ENCODE measurements at places on chromosomes 2 and 18.
A peak's percentile ranks its signal among the peaks of the same experiment; 100 is the strongest.

DNA sequence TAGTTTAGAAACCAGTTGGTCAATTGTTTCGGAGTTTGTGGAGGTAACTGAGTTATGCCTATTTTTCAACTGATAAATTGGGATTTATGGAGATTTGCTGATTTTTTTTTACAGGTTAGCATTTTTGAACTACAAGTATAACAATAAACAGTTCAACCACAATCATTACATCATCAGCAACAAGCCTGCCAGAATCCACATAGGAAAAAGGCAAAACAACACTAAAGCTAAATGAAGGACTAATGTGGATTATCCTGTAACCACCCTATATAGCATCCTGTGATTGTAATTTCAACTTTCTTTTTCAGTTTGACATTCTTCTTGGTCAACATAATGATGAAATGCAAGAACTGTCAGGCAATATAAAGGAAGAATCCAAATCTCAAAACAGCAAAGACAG, 76.5 kb downstream of the CCDC102B start:
- no peak for DNase-seq

- DNase-seq = no peak
Observed at GRCh38 chr2:172087207-172087779, 2.0 kb downstream of the DLX1 start.

GRCh38 chr2:181764095-181764963, 84.0 kb upstream of the NEUROD1 start:
- DNase-seq = no peak

GRCh38 chr18:33802955-33803354, 224.9 kb downstream of the ASXL3 start:
- no peak for DNase-seq

DNA sequence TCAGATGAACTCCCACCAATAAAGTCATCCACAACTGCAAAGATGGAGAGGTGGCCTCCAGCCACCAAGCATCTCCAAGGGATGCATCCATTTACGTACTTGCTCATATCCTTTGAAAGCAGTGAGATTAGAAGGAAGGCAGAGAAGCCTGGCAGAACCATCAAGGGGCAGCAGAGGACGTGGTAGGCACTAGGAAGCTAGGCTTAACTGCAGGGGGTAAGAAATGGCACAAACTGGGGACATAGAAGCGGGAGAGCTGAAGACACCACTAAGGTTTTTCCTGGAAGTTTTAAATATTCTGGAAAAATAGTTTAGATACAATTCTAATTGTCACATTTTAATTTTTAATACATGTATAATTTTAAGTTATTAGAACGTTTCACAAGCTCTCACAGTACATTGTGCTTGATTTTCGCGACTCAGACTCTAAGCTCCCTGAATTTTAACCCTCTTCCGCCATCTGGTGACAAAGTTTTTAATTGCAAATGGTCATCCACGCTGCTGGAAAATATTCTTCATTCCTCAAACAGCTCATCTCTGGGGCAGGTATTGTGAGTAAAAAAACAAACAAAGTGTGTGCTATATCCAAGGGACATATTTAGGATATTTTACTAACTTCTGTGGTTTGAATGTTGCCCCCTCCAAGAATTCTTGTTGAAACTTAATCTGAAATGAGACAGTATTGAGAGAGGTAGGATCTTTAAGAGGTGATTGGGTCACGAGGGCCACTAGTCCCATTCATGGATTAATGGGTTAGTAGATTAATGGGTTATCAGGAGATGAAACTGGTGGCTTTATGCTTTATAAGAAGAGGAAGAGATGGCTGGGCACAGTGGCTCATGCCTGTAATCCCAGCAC, 1.6 kb upstream of the PSTPIP2 start:
- peak; percentile 24 for DNase-seq

- no peak for DNase-seq
Observed at GRCh38 chr2:56334622-56335021, 150.8 kb downstream of the CCDC85A start.

DNA sequence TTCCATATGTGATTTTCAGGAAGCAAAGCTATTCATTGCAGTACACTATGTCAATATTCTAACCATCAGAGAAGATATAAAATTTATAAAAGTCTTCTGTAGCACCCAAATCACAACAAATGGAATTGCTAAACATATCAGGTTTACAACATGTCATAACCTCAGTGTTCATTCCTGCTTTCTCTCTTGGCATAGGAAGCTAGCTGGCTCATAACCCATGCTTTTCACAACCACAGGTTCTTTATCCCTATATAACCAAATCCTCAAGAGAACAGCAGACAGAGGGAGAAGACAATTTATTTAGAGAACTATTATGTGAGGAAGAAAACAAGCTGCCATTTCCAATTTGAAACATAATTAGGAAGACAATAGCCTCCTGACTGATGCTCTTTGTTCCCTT, 997.0 kb upstream of the ACVR2A start:
- no peak for DNase-seq
